ENCODE measurements at places on chromosomes 12 and 14.

GRCh38 chr12:96585977-96586376, 96.6 kb downstream of the CFAP54 start:
- no peak for DNase-seq

DNA sequence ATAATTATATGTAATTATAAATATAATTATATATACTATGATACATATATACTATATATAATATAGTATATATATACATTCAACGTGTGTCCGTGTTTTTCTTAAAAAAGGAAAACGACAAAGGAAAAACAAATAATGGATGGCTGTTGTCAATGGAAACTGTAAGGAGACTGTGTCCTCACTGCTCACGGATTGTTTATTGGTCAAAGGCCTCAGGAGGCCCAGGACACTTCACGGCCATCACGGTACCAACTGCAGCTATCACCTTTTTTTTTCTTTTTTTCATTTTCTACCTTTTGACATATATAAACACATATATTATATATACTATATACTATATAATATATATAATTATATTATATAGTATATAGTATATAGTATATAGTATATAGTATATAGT, 113.4 kb downstream of the SPTSSA start:
- DNase-seq, result no peak

DNA sequence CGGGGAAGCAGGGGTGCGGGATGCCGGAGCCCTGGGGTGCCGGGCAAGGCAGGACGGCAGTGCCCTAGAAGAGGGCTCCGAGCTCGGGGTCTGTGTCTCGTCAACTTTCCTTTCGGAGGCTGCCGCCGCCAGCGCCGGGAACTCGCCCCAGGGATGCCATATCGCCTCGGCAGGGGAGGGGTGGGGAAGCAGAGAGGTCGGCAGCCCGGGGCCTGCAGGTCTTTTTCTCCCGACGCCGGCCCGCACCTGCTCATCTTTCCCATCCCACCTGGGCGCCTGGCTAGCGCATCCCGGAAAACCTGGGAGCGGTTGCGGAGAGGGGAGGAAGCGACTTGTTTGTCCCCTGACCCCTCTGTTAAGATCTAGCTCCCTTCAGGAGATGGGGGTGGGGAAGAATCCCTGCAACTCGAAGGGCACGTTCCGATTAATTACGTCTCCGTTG, 547 bp downstream of the CNTN1 start:
- DNase-seq, result no peak

DNA sequence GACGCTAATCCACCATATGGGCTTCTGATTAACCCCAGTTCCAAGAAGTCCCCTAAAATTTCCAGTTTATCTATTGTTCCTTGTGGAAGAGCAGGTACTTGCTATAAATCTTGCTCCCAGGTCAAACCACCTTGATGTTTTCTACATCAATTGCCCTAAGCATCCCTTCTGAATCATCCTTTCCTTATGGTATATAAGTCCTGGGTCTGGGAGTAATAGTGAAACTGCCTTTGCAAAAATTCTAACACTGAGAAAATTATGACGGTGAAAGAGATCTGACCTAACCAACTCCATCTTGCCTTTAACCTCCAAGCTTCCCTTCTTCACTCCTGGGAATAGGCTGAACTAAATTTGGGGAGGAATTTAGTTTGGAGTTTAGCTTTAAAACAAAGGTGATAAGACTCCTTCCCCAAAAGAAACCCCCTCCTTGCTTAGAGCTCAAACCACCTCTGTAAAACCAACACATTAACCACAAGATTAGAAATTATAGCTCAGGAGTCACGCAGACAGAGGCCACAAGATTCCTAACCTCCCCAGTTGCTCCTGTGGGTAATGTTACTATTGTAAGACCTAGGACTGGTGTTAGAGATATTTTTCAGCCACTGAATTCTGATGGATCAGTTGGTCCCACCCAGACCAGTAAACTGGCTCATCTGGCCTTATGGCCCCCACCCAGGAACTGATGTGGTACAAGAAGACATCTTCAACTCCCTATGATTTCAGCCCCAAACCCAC, 33.8 kb upstream of the DTX1 start:
- DNase-seq, result no peak

- no peak for DNase-seq
These were observed 207.9 kb downstream of the EFCAB11 start for GRCh38 chr14:89746654-89747053.

DNA sequence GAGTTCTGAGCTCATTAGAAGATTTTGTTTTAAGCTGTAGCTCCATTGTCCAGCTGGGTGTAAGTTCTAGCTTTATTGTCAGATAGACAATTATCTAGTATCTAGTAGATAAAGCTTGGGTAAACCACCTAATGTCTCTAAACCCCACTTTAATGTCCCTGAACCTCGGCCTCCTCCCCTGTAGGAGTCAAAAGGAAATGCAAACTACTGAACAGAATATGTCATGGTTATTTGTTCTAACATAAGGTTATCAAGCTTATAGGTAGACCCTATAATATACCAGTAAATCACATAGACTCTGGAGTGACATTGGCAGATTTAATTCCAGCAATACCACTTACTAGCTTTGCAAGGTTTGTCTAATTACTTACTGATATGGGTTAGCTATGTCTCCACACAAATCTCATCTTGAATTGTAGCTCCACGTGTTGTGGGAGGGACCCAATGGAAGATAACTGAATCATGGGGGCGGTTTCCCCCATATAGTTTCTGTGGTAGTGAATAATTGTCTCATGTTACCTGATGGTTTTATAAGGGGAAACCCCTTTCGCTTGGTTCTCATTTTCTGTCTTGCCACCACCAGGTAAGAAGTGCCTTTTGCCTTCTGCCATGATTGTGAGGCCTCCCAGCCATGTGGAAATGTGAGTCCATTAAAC, 29.4 kb downstream of the BCAT1 start:
- DNase-seq, result no peak

Measured in stimulated activated CD8-positive, alpha-beta memory T cell treated with anti-CD3 and anti-CD28 coated beads, Interleukin-15, amount 100 ng/mL, for 4 hours (primary cell).